Thoracic aorta (tissue), 2 donors: ENCODE measurements at places on chromosomes 2 and 18.

GRCh38 chr2:208098267-208098666 lies 26.1 kb downstream of the CRYGD start:
- DNase-seq, result no peak

DNA sequence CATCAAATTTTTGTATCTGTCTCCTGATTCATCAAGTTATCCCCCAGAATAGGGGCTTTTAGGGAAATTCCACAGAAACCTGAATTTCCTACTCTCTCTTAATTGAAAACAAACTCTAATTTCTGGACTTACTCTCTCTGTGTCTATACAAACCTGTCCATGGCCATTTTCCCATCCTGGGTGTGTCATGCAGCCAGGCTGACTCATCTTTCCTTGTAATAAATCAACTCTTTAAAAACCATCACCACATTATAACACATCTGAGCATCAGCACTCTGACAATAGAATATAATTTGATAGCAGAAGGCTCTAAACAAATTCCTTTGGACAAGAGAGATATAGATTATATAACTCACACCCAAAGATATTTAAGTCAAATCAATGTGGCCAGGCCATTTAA lies 610.2 kb downstream of the DCC start:
- DNase-seq, result no peak

DNA sequence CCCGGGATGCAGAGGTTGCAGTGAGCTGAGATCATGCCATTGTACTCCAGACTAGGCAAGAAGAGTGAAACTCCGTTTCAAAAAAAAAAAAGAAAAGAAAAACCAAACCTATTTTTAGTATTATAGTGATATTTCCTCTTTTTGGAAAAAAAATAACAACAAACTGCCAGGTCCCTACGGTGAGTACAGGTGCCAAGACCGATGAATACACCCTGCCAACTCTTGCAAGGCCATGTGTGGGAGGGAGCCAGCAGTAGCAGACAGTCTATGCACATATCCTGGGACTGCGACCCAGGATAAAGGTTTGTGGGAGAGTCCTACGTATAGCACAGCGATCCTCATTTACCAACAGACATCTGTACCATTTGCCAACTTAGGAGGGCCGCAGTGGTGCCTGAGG lies 69.6 kb upstream of the DNMT3A start:
- DNase-seq, result no peak

GRCh38 chr2:172674968-172675303 lies 60.7 kb upstream of the RAPGEF4 start:
- no peak for DNase-seq

GRCh38 chr2:239767021-239767905 lies 257.9 kb downstream of the NDUFA10 start:
- DNase-seq, result no peak

- DNase-seq, result no peak
These were observed 599.5 kb downstream of the KCNJ3 start for GRCh38 chr2:155298001-155298400.

DNA sequence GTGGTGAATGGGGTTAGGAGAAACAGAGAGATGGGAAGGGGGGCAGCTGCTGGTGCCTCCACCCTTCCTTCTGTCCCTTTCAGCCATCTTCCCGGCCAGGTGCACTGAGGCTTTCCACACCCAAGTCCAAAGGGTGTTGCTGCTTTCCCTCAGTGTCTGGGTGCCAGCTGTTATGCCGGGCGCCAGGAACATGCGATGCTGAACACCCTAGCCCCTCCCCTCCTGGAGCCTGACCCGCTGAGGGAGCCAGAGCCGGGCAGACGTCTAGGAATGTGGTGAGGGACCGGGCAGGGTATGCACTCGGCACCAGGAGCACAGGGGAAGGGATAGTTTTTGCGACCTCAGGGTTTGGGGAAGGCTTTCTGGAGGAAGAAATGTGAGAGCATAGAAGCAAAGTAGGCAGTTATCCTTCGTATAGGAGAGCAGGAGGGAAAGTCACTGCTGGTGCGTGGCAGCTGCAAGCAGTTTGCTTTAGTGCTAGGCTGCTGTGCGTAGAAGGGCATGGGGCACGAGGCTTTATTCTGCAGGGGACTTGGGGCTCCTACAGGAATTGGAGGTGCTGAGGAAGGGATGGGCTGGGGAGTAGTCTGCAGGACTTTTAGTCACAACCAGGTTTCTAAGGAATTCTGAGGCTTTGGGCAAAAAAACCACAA lies 147.7 kb downstream of the TSN start:
- DNase-seq, result no peak

DNA sequence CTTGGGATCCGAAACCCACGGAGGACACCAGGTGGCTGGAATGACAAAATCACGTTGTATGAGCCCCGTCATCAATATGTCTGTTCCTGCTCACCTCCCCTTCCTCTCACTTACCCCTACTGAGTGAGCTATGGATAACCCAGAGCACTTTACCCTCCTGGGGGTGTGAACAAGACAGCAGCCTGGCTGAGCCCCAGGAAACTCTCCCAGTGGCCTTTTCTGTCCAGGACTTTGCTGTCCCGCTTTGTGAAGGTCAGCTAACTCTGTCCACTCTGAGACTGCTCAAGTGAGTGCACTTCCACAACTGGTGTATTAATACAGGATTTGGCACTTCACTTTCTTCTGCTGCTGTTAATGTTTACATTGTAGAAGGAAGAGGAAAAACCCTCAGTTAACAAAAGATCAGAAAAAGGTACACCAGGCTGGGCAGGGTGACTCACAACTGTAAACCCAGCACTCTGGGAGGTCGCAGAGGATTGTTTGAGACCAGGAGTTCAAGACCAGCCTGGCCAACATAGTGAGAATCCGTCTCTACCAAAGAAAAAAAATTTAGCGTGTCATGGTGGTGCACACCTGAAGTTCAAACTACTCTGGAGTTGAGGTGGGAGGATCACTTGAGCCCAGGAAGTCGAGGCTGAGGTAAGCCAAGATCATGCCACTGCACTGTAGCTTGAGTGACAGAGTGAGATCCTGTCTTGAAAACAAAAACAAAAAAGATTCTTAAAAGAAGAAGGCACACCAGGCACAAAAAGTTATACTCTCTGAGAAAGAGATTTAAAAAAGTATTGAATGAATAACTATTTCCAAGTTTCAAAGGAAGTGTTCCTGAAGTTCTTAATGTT lies 90.3 kb downstream of the CLHC1 start:
- DNase-seq, result no peak

DNA sequence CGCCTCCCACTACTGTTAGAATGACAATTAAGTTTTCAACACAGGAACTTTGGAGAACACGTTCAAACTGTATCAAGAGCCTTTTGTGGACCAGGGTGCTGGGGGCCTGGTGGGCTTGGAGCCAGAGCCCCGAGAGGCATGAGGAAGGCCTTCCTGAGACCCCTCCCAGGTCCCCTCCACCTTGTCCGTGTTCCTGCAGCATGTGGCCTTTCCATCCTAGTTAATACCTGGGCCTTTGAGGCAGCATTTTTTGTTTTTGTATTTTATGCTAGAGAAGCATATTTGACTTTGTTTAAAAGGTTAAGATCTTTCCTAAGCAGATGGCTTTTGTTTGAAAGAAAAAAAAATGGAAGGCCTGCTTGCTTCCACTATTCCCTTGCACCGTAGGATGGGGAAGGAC lies 68.0 kb downstream of the INPP4A start:
- DNase-seq, result no peak

DNA sequence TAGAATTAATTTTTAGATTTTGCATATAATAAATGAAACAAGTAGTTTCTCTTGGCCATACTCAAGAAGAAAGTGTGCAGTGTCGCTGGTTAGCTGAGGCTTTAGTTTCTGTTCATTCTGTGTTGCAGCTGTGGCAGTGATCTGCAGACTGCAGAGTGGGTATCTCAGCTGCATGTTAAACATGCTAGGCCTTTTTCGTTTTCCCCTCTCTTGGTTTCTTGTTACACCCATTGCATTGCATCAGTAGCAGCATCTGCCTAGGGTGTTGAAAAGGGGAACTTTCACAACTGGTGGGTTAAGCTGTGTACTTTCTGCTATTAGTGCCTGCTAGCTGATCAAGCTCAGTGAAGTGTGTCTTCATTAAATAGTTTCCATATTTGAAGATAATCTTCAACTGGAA lies 51.3 kb downstream of the ACSL3 start:
- no peak for DNase-seq

- no peak for DNase-seq
These were observed 255.6 kb upstream of the OSR1 start for GRCh38 chr2:19614066-19614465.

- no peak for DNase-seq
These were observed 44.0 kb downstream of the TRAK2 start for GRCh38 chr2:201407265-201407664.

DNA sequence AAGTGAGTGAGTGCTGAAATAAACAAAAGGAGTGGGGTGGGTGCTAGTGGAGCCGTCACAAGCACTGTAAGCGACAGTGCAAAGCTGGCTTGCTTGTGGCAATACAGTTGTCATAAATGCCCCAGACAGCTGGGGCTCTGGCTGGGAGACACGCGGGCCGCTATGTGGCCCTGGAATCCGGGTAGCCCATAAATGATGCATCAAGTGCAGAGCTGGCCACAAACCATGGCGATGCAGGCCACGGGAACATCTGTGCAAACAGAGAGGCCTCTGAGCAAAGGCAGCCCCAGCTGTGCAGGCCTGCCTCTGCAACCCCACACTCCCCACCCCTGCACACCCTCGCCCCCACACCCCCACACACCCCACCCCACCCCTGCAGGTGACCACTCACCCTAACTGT lies 349.2 kb upstream of the ID2 start:
- no peak for DNase-seq

- no peak for DNase-seq
These were observed 443 bp downstream of the VAPA start for GRCh38 chr18:9914334-9914583.

DNA sequence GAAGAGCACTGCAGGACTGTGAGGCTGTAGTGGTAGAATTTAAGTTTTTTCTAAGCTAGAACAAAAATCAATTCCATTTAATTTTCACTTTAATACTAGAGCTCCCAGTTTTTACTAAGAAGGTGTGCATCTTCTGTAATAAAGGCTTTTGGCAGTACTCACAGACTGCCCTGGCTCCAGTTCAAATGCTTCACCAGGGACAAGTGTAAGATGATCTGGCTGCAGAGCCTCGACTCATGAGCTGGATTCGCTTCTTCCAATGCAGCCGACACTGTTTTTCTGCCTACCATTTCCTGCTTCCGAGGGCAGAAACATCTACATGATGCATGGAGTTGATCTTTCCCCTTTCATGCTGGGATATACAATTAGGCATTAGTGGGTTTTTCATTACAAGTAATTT lies 87.0 kb downstream of the FARSB start:
- DNase-seq, result no peak

- DNase-seq, result no peak
These were observed 38.5 kb upstream of the ODC1 start for GRCh38 chr2:10486601-10487079.

GRCh38 chr2:69629921-69630608 lies 13.5 kb downstream of the AAK1 start:
- no peak for DNase-seq

- DNase-seq, result no peak
These were observed 47.1 kb upstream of the THSD7B start for GRCh38 chr2:136718273-136718672.

- no peak for DNase-seq
These were observed 79.0 kb upstream of the ID2 start for GRCh38 chr2:8602809-8603208.

- DNase-seq, result no peak
These were observed 249.8 kb upstream of the FSHR start for GRCh38 chr2:49404108-49404507.

- no peak for DNase-seq
These were observed 161.6 kb downstream of the LDLRAD4 start for GRCh38 chr18:13379930-13380690.

- DNase-seq, result no peak
These were observed 208.1 kb downstream of the MTX2 start for GRCh38 chr2:176477336-176477735.

- DNase-seq, result no peak
These were observed 1027.6 kb downstream of the LRP1B start for GRCh38 chr2:141103216-141103615.

DNA sequence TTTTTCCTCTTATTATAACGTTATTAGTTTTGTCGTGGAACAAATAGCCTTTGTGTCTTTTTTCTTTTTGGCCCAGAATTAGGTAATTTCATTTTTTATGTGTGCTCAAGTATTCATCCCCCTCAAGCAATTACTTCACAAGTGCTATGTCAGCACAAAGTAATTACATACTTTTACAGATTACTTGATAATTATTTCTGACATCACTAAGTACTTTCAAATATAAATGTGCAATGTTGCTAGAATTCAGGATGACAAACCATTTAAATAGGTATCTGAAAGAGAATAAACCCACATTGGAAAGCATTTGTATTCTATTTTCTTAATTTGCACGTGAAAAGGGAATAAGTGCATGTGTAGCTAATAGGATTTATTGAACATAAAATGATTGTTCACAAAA lies 238.2 kb downstream of the CDH7 start:
- no peak for DNase-seq

DNA sequence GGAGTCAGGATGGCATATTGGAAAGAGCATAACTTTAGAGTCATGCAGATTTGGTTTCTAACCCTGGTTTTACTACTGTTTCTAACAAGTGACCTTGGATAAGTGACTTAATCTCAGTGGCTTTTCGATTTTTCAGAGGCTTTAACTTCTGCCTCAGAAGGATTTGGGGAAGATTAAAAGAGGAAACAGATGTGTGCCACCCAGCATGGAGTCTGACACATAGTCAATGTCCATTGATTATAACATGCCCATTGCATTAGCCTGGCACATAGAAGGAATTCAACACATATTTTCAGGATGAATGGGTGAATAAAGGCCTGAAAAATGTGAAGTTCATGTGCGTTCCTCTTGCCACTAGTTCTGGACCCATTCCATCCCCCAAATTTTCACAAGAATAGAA lies 438.2 kb downstream of the EPHA4 start:
- DNase-seq, result no peak

- no peak for DNase-seq
These were observed 1.2 kb downstream of the MEX3C start for GRCh38 chr18:51196118-51196810.

- DNase-seq, result no peak
These were observed 150.0 kb downstream of the NEDD4L start for GRCh38 chr18:58194028-58194427.

GRCh38 chr2:161418715-161419637 lies 2.9 kb downstream of the TBR1 start:
- no peak for DNase-seq

DNA sequence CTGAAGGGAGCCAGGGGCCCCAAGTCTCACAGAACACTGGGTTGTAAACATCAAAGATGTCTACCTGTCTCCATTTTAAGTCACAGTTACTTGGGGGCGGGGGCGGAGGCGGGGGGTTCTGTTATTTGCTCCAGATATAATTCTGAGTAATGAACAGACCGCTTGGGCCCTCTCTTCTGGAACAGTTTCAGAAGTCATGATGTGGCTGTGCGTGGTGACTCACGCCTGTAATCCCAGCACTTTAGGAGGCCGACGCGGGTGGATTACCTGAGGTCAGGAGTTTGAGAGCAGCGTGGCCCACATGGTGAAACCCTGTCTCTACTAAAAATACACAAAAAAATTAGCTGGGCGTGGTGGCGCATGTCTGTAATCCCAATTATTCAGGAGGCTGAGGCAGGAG lies 157.9 kb upstream of the APCDD1 start:
- no peak for DNase-seq
